ENCODE measurements at places on chromosomes 4 and X.

DNA sequence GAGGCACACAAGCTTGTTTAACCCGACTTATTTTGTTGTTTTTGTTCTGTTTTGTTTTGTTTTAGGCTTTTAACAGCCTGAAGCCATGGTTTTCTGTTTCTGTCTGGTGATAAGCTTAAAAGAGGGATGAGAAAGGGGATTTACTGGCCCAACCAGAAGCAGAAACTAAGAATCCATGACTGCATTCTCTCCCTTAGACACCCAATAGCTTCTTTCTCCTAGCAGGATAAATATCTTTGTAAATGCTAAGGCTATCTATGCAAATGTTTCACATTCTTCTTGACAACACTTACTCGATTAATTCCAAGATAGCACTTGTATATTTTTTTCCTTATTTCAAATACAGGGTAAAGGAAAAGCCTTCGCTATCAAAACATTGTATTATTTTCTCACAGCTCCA is 53.7 kb upstream of the SMAD1 start:
- no peak for DNase-seq

DNA sequence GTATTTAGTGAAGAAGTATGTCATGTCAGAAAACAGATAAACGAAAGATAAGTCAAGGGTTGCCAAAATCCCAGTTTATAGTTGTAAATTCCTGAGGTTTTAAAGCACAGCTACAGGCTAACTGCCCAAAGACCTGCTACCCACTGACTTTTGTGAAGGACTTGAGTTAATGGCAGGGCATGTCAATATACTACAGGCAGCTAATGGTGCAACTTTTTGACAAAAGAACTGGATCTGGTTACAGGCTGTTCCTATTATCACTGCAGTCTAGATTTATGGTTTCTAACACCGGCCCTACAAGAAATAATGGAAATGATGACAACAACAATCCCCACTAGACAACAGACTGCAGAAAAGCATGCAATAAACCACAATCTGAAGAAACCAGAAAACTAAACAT is 6.4 kb downstream of the SCML2 start:
- DNase-seq, result no peak

GRCh38 chrX:97045470-97045869 is 161.8 kb downstream of the RPA4 start:
- no peak for DNase-seq

DNA sequence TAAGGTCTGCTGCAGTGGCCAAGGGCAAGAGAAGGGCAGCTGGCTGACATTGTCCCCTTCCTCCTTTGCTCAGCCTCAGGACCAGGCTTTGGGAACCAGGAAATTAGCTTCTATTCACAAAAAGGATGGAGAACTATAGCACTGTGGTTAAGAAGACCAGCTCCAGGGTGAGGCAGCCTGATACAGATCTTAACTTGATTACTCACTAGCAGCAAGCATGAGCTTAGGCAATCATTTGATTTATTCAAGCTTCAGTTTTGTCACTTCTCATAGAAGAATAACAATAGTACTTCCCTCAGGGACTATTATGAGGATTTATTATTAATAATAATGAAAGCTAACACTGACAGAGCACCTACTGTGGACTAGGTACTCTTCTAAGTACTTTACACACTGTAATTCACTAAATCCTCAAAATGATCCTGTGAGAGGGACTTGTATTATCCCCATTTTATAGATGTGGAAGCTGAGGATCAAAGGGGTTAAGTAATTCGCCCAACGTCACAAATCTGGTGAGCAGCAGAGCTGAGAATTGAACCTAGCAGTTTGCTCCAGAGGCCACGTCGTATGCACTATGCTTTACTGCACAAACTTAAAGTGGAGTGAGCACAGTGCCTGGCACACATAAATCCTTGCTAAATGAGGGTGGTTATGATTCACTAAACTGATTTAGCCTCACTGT is 130.4 kb upstream of the PAK3 start:
- DNase-seq, result no peak

DNA sequence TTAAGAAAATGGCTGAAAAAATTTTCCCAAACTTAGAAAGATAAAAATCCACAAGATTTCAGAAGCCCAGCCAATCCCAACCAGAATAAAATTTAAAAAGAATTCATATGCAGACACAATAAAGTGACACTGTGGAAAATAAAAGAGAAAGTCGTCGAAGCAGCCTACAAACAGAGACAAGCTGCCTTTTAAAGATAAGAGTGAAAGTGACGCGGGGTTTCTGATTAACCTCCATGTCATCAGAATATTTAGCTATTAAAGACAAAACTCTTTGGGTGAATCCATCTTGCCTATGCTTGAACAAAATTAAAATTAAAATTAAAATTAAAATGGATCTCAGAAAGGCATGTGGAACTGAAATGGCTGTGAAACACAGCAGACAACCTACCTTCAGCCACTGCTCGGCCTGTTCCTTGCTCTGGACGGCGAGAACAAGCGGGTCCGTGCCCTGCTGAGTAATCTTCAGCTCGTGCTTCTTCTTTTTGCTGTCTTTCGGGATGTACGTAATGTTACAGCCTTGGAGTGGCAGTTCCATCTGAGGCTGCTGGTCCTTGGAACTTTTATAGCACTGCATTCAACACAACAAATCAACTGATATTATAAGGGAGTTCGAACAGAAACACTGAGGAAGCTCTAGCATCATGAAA is 101.4 kb downstream of the AFAP1 start:
- no peak for DNase-seq

- DNase-seq, result no peak
Observed at GRCh38 chrX:9676738-9677097, 88.9 kb downstream of the GPR143 start.

DNA sequence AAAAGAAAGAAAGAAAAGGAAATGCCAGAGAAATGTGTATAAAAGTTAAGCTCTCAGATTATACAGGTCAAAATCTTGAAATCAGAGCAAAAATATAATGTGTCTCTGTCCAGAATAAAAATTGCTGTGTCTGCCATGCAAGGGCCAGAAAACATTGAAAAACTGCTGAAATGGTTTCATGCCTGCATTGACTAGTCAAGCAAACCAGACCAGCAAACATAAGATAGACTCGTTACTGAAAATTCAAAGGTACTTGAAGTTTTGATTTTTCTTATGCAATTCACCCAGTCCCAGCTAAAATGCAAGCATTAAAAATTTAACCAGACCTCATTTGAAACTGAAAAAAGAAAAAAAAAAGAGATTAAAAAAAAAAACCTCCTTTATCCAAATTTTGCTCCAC is 37.2 kb upstream of the NPFFR2 start:
- DNase-seq, result no peak

- no peak for DNase-seq
Observed at GRCh38 chr4:176043838-176044588, 21.6 kb upstream of the WDR17 start.

DNA sequence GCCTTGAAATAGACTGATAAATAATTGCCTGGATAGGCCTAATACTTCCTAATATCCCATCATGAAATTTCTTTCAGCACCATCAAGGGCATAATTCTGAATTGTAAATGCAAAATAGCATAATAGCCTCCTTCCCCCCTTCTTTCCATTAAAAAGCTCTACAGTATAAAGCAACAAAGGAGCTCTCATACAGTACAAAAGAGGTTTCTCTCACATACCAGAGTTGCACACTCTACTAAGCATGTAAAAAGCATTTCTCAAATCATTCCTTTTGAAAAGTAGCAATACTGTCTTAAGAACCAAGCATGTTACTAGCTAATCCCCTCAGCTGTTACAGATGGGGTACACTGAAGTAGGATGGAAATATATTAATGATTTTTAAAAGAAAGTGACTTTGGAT is 509.0 kb downstream of the KLHL13 start:
- DNase-seq, result no peak

DNA sequence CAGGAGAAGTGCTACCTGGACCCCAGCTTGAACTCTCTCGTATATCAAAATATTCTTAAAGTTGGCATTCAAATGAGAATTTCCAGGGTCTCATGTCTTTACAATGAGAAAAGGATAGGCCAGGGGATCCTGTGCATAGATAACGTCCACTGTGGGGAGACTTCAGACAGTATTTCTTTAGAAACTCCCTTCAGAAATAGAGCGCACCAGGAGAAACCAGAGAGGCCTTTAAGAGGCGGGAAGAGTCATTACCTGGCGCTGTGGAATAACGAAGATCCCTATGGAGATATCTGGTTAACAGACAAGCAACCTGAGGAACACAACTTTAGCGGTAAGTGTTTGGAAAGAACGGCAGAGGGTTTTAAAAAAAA is 600 bp downstream of the RADX start:
- no peak for DNase-seq

DNA sequence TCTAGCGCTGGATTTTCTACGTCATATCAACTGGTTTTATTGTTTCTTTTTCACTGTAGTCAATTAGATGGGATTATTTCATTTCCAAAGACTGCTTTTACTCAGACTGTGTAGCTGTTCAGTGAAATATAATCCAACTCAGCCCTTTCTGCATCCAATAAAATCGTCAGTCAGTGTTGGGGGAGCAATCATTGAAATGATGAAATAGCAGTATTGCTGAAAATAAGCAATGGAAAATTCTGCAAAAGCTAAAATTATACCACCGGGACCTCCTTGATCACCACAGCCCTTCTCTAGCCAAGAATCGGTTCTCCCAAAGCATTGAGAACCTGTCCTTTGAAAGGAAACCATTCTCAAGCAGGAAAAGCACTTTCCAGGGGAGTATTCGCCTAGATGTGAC is 243.1 kb upstream of the TENM3 start:
- DNase-seq, result no peak

- DNase-seq, result no peak
Observed at GRCh38 chrX:86329174-86329573, 180.9 kb downstream of the DACH2 start.

DNA sequence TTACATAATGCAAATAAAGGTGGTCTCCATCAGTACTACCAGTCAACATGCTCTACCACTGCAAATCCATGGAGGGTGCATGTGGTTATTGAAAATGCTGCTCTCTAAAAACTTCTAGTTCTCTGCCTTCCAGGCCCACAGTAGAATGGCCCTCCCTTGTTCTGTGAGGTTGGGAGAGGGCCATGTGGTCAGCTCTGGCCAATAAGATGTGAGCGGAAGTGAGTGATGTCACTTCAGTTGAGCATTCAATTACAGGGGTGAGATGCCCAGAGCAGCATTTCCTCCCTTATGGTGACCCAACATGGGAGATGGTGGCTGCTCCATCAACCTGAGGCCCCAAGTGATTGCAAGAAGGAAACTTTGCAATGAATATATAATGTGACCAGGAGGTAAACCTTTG is 148.8 kb downstream of the CPEB2 start:
- DNase-seq, result no peak

DNA sequence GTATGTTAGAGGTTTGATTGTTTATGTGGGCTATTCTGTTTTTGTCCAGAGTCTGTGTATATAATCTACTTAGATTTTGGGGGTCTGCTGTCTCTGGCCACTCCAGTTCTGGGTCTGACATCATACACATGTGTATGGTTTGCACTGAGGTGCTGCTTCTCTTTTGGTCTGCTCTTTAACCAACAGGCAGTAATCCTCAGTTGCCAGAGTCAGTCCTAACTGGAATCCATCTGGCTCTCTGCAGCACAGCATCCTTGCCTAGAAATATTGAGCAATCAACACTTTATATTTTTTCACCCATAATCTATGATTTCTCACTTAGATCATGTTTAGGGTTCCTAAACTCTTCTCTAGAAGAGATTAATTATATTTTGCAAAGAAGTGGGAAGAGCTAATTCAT is 98.3 kb upstream of the SFRP2 start:
- DNase-seq, result no peak

DNA sequence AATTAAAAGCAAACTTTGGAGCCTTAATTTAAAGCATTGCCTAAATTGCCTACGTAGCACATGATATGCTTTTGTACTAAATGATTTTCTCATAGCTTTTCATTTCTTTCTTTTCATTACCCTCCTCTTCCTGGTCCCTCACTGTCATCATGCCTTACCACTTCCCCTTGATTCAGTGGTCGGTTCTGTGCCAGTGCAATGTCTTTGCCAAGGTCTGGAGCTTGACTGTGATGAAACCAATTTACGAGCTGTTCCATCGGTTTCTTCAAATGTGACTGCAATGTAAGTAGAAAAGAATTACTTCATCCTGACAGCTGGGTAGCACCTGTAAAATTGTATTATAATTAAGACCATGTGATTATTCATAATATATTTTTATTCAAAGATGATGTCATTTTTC is 72.5 kb downstream of the C4orf46 start:
- peak; percentile 4 for DNase-seq

DNA sequence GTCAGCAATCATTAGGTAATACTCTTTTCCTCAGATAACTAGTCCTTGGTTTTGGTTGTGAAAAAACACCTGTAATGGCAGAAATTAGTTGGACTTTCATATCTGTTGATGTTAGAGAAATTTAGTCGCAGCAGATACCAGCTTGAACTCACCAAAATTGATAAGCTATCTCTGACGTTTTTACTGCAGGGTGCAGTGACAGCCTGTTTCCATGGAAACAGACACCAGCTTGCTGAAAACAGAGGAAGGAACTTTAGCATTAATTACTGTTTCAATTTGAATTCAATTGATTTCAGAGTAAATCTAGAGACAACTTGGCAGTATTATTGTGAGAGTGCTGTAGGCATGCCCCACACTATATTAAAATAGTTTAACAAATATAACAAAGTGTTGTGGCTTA is 246.5 kb downstream of the PPP1R2C start:
- no peak for DNase-seq

GRCh38 chr4:36574816-36575215 is 293.4 kb downstream of the DTHD1 start:
- no peak for DNase-seq

- peak; percentile 0 for DNase-seq
Observed at GRCh38 chrX:63128509-63128908, 222.6 kb downstream of the SPIN4 start.

DNA sequence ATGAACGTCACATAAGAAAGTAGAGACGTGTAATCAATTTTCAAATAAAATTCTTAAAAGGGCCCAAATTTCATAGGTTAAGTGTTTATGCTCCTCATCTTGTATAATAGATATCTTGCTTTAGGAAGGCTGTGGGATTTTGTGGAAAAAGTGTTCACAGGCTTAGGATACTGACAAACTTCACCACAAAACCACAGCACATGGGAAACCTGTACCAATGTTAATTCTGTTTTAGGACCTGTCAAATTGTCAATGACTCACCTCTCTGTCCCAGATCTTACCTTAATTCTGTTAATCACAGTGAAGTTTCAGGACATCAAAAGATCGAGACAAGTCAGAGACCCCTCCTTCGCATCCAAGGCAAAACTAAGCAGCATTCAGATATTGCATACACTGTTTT is 24.2 kb downstream of the FGFBP1 start:
- peak; percentile 17 for DNase-seq

GRCh38 chr4:70544279-70544868 is 26.0 kb downstream of the AMTN start:
- DNase-seq, result no peak

DNA sequence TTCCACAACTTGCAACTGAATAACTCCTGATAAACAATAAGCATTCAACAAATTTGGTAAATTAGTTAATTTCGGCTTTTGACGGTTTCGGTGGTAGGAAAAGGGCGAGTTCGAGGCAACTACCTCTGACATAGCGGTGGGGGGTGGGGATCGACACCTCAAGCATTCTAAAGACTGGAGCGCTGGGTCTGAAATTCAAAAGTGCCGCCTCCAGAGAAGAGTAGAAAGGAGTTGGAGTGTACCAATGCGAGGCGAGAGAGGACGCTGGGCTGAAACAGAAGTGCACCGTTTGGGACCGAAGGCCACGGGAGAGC is 725 bp downstream of the SMC1A start:
- DNase-seq, result no peak
